ENCODE measurements at places on chromosomes 7 and 10.

GRCh38 chr7:7682861-7683260, 35.5 kb downstream of the RPA3 start:
- no peak for DNase-seq

GRCh38 chr7:26686448-26686981, 177.9 kb downstream of the SKAP2 start:
- DNase-seq: peak; percentile 15

GRCh38 chr7:85176197-85176596, 10.7 kb downstream of the SEMA3D start:
- DNase-seq: no peak

DNA sequence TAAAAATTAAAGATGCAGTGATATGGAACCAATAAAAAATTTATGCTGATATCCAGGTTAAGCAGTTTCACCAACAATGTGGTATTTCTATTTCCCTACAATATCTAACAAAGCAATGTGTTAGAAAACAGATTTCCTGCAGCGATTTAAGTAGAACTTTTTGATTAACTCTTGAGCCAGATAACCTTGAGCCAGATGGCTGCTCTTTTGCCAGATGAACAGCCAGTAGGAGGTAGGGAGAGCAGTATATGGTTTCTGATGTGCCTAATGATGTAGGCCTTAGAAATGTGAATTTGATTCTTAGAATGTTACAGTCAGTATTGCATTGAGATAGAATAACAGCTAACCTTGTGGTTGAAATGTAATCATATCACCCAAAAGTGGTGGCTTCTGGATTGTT, 31.1 kb downstream of the STAMBPL1 start:
- DNase-seq: no peak

- no peak for DNase-seq
These were observed 78.5 kb upstream of the PPIF start for GRCh38 chr10:79268742-79269141.

DNA sequence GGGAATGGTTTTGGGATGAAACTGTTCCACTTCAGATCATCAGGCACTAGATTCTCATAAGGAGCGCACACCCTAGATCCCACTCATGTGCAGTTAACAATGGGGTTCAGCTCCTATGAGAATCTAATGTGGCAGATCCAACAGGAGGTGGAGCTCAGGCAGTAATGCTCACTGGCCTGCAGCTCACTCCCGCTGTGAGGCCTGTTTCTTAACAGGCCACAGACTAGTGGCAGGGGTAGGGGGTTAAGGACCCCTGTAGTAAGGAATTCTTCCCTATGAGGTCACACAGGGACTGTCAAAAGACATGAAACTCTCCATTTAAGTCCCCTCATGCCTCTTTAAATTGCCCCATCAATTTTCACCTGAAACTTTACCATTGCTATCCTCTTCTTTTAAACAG, 8.0 kb downstream of the HGF start:
- DNase-seq: no peak

- no peak for DNase-seq
These were observed 28.4 kb upstream of the PDLIM1 start for GRCh38 chr10:95319239-95319638.

GRCh38 chr10:124125305-124126116, 32.1 kb upstream of the CHST15 start:
- no peak for DNase-seq

GRCh38 chr7:39589323-39590111, 23.3 kb downstream of the YAE1 start:
- DNase-seq: no peak

- DNase-seq: no peak
These were observed 10.4 kb downstream of the PDZD7 start for GRCh38 chr10:101020427-101021075.

DNA sequence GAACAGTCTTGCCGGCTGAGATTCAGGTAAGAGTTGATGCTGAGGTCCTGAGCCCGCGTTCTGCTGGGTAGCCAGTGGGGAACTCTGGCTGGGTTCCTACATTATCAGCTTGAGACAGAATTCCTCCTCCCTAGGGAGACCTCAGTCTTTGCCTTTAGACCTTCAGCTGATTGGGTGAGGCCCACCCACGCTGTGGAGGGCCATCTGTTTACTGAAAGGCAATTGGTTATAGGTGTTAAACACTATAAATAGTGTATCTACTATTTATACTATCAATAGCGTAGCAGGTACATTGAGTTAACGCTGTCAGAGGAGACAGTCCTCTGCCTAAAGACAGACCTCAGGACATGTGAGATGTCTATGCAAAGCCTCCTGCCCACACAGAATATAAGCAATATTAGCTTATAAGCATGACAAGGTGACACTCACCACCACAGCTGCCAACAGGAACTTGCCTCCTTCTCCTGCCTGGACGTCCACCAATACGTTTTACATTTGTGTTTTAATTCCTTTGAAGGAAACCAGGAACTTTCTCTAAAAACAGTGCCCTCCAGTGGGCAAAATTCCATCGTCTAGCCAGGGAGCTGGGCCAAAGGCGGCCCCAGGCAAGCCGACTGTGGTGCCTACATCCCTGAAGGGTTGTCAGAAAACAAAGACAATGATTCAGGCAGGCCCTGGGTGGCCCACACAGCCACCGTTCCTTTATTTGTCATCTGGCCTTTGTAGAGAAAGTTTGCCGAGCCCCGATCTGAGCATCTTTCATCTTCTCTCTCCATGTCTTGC, 58.8 kb downstream of the INSIG1 start:
- peak; percentile 18 for DNase-seq

- DNase-seq: no peak
These were observed 6.5 kb downstream of the HIPK2 start for GRCh38 chr7:139771001-139771956.

- no peak for DNase-seq
These were observed 608.0 kb downstream of the DNAJB6 start for GRCh38 chr7:157944734-157945291.

- DNase-seq: no peak
These were observed 40.3 kb downstream of the AGAP3 start for GRCh38 chr7:151126491-151127137.

GRCh38 chr7:47536661-47537611, 45.0 kb downstream of the TNS3 start:
- no peak for DNase-seq

DNA sequence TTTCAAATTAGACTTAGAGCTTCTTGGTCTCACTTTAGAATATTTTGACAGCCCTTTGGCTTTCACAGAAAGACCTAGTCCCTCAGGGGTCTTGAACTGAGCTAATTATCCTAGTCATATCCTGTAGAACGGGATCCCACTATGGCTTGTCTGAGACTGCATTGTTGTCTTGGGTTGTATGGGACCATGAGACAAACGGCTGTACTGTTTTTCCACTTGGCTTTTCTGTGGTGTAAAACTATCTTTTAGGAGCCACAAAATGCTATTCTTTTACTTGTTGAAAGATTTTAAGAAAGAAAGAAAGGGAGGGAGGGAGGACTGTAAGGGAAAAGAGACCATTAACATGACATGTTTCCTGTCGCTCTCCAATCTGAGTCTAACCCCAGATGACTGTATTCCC, 432.5 kb downstream of the AUTS2 start:
- DNase-seq: no peak

- DNase-seq: no peak
These were observed 81.4 kb upstream of the FAM133B start for GRCh38 chr7:92671505-92672169.

- no peak for DNase-seq
These were observed 144.5 kb upstream of the ASAH2 start for GRCh38 chr10:50395851-50396250.

GRCh38 chr7:83339907-83340306, 177.2 kb upstream of the PCLO start:
- DNase-seq: no peak
